ENCODE measurements at places on chromosomes 4 and X.

DNA sequence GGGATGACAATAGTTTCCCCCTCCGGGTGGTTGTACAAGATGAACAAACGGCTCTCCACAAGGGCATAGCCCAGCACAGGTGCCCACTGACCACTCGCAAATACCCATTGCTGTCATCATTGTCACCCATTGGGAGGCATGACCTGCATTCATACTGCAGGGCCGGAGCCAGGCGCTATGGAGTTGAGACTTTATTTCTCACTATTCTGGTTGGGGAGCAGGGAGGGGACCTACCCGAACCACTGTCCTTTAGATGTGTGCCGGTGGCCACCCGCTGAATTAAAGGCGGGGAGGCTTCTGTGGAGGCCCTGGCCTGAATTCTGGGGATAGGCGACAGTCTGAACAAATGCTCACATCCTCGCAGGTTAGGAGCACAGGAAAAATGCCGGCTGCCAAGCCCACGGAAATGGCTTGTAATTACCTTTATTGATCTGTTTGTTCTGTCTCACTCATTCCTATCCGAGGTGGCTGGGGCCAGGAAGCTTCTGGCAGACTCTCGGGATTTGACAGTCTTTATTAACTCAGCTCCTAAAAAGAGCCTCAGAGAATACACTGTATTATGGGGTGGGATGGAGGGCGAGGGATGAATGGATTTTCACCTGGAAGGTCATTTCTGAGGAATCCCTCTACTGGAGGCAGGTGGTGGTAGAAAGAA, 125.1 kb upstream of the PSAPL1 start:
- DNase-seq: no peak

GRCh38 chr4:4968161-4968725, 51.0 kb downstream of the CYTL1 start:
- DNase-seq: no peak

GRCh38 chrX:15761564-15762191, 23.6 kb downstream of the CA5B start:
- DNase-seq: peak; percentile 19

DNA sequence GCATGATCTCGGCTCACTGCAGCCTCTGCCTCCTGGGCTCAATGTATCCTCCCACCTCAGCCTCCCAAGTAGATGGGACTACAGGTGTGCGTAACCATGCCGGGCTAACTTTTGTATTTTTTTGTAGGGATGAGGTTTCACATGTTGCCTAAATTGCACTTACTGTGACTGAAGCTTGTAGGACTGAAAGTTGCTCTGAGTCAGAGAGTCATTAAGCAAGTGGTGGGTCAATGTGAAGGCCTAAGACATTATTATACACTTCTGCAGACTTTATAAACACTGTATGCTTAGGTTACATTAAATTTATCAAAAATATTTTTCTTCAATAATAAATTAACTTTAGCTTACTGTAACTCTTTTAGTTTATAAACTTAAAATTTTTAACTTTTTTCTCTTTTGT, 170.2 kb downstream of the FAT4 start:
- no peak for DNase-seq

DNA sequence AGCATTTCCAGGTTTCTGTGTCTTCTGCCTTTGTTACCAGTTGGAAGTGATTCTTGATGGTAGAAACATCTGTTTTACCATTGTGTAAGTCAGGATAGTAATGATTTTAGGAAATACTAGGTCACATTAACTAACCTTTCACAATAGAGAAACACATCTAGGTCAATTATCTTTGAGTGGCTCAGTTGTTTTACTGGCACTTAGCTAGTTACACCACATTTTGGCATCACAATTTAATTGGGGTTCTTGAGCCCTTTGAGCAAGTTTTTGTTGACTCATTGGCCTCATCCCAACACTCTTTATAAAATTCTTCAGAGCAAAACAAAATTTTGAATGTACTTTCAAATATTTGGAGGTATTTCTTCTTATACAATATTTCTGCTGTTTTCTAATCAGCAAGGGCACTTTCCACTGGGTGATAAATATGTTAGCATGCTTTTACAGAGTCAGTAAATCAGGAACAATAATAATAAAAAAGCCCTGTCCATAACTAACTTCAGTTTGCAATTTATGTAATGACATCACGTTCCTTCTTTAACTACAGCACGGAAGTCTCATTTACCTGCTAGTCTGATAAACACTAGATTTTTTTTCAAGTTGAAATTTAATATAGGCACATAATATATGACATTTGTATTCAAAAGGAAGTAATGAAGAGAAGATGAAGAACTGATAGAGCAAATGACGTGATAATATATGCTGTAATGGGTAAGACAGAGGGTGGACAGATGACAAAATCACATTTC, 64.8 kb upstream of the GK2 start:
- DNase-seq: no peak

- no peak for DNase-seq
Measured at GRCh38 chr4:154082760-154083535, 294.1 kb upstream of the SFRP2 start.

DNA sequence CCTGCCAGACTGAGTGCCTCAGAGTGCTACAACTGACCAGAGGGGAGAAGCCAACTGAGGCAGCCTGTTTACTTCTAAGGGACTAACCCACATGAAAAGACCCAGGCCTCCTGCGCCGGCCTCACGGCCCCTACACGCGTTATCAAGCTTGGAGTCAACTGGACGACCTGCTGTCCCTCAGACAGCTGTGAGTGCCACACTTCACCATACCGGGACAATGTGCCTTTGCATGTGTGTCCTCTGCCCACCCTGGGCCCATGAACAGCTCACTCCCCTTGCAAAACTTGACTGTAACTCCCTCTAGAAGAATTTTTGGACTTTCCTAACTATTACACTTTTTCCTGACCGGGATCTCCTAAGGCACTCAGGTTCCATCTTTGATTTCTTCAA, 1.8 kb downstream of the NOP14 start:
- DNase-seq: no peak

DNA sequence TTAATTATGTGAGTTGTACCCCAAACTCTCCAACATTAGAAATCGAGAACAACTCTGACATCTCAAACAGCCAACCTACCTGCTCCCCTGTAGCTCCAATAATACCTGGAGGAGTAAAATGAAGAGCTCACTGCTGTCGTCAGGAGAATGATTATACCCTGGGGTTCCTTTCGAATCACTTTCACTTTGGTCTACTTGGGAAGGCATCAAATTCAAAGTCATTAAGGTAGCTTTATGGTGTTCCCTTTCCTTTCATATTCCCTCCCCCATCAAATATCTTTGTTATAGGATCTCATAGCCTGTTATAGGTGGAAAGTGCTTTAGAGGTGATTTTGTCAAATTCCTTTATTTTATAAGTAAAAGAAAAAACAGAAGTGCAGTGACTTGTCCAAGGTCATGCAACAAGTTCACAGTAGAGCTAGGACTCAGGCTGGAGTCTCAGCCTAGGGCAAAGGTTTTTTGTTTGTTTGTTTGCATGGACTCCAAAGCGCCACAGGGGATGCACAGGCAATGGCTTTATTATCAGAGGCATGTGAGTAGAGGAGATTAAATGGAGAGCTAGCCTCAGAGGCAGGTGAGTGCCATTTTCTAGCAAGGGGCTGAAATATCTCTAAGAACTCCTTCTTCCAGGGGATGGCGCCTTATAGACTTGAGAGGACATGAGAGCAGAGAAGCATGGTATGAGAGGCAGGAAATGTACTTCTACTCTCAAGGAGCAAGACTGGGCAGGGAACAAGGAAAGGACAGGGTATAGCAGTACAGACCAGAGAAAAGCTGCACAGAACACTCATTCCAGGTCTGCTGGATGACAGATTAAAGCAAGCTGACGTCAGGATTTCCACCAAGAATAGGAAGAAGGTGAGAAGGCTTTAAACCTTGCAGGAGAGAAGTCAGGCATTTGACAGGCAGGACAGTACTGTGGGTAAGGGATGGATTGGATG, 262.1 kb upstream of the GPC4 start:
- DNase-seq: no peak

DNA sequence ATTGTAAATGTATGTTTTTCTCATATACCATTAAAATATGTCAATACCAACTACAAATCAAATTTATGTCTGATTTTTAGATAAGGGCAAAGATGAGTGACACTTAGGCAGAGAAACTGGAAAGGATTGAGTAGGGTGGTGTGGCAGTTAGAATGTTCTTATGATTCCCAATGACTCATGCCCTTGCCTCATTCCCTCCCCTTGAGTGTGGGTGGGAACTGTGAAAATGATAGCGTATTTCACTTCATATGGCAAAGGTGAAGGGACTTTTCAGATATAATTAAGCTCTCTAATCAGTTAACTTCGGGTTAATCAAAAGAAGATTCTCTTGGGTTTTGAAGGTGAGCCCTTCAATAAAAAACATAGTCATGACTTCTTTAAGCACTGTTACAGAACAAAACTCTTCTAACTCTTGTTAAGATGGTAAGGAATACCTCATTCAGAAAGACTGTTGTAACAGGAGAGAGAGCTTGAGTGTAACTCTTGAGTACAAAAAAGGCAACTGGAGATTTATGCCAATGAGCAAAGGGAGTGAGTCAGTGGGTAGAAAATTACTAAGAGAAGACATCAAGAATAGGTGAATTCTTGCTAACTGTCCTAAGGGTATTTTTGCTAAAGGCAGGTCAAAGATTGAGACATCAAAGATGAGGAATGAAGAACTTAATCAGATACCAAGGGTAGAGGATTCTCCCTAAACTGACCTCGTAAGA, 329.5 kb downstream of the KCTD8 start:
- no peak for DNase-seq
